ENCODE measurements at places on chromosomes 13 and 19.
A peak's percentile ranks its signal among the peaks of the same experiment; 100 is the strongest.

DNA sequence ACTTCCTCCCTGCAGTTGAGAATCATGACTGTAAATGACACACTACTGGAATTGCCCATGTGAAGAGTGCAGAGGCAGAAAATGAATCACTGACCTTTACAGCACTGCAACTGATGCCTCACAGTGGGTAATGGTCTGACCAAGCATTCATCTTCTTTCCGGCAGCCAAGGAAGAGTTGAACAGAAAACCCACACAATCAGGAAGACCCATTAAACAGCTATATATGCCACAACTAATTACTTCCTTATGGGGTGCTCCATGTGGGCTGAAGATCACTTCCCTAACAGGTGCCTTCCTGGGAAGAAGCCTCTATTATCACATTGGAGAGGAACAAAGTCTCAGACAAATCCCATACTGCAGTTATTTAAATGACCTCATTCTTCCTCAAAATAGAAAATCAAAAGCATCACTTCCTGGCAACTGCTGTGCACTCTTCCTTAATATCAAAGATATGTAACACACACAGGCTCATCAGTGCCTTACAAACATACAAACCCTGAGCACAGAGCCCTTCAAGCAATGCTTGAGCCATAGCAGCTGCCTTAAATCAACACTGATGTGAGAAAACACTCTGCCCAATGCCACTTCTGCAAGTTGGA, 45.8 kb downstream of the RUBCNL start:
- peak overlapping the region; percentile 48 for H3K27ac ChIP-seq
- peaks cover 22% of the 10 kb centered on the region for H3K4me1 ChIP-seq
- H3K4me3 ChIP-seq: no peak overlapping the region
- no peaks in the 10 kb centered on the region for H3K36me3 ChIP-seq
- DNase-seq: no peak

GRCh38 chr13:22883262-22883840, 297.4 kb upstream of the SGCG start:
- no peak for DNase-seq
- H3K36me3 ChIP-seq: no peaks in the 10 kb centered on the region
- no peaks in the 10 kb centered on the region for H3K27me3 ChIP-seq
- H3K4me3 ChIP-seq: no peak overlapping the region
- no peaks in the 10 kb centered on the region for H3K4me1 ChIP-seq
- no peak overlapping the region for H3K27ac ChIP-seq

DNA sequence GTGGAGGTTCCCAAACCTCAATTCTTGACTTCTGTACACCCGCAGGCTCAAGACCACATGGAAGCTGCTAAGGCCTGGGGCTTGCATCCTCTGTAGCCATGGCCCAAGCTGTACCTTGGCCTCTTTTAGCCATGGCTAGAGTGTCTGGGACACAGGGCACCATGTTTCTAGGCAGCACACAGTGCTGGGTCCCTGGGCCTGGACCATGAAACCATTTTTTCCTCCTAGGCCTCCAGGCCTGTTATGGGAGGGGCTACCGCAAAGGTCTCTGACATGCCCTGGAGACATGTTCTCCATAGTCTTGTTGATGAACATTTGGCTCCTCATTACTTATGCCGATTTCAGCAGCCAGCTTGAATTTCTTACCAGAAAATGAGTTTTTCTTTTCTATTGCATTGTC, 701.4 kb downstream of the FGF9 start:
- no peaks in the 10 kb centered on the region for H3K36me3 ChIP-seq
- no peaks in the 10 kb centered on the region for H3K27me3 ChIP-seq
- no peak overlapping the region for H3K27ac ChIP-seq

GRCh38 chr13:71867131-71867814, at the start of gene DACH1:
Gene DACH1, minus strand, starts transcription at chr13:71867204.
- peak within 1 kb of the TSS; percentile 78 for H3K4me3 ChIP-seq
- H3K27ac ChIP-seq: peak within 1 kb of the TSS; percentile 85
- DNase-seq: peak; percentile 49
- H3K4me1 ChIP-seq: peaks cover 19% of the 10 kb centered on the region

DNA sequence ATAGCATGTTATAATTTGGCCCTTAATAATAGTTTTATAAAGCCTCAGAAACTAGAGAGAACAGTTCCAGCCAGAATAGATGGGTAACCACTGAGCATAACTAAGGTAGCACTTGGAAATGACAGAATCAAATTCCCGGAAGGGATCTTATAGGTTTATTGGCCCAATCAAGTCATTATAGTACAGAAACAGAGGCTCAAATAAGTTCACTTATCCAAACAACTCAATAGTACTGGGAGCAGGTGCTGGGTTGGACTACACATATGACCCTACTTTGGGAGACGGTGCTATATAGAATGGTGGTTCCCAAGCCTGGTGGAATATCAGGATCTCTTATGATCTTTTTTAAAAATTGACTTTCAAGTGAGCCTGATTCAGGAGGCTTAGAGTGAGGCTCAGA, 32.7 kb upstream of the OLFM4 start:
- H3K4me1 ChIP-seq: no peaks in the 10 kb centered on the region
- H3K4me3 ChIP-seq: no peak overlapping the region
- no peaks in the 10 kb centered on the region for H3K36me3 ChIP-seq

GRCh38 chr19:47447470-47448359, 24.0 kb downstream of the SLC8A2 start:
- no peak overlapping the region for H3K27ac ChIP-seq
- peak; percentile 70 for DNase-seq
- no peak overlapping the region for H3K4me3 ChIP-seq
- peaks cover 69% of the 10 kb centered on the region for H3K27me3 ChIP-seq
- peaks cover 22% of the 10 kb centered on the region for H3K4me1 ChIP-seq
- H3K36me3 ChIP-seq: no peaks in the 10 kb centered on the region

Data from lower lobe of right lung (tissue), 2 donors.